NCI-H524 treated with DMSO at 0.1 percent for 48 hours (cell line): ENCODE measurements at places on chromosomes 7 and 10.

- DNase-seq = no peak
Measured at GRCh38 chr7:39633563-39634477, 10.4 kb downstream of the RALA start.

DNA sequence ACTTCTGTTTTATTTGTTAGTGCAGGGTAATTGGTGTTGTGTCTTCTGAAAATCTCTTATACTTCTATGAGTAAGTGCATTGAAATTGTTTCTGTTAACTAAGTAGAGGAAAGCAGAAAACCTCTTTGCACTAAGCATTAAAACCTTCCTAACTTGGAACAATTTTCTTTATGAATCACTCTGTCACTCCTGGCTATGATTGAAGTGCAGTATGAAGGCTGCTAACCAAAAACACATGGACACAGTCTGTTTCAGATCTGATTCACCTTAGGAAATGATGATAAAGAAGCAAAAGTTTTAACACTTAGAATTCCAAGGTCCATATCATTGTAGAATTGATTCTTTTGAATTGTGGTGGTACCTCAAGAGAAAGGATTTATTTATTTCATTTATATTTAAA, 41.9 kb downstream of the MET start:
- DNase-seq = no peak

DNA sequence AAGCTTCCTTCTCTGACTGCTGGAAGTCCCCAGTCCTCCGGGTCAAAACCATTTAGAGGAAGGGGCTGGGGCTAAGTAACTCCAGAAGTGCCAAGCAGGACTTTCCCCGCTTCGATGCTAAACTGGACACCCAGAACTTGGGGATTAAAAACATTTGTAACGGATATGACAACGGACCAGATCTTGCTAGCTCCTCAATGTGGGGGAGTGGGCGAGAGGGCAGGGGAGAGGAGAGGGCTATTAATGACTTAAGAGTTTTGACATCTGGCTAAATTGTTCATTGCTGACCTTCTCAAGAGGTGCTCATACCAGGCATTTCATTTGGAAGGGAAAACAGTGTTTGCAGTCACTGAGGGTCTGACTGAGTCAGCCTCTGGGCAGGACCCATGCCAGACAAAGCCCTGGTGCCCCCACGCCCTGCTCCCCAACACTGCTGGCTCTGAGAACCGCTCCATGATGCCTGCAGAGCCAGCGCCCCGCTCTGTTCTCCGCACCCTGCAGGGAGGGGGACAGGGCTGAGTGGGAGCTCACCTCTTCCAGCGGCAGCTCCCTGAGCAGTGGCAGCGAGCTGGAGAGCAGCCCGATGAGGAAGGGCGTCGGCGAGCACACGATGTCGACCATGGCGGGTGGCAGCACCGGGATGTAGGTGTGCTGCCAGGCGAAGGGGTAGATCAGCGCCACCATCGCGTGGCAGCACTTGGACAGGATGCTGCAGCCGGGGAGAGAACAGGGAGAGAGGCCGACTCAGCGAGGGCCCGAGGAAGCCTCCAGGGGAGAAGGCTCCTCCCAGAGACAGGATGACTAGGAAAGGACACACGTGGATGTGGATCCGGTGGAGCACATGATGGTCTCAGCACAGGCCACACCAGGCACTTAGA, 47.7 kb upstream of the MKRN1 start:
- DNase-seq = no peak

GRCh38 chr7:45663965-45664633, 89.9 kb downstream of the ADCY1 start:
- DNase-seq = no peak

GRCh38 chr7:130063036-130063435, 7.3 kb upstream of the KLHDC10 start:
- DNase-seq = peak; percentile 19

DNA sequence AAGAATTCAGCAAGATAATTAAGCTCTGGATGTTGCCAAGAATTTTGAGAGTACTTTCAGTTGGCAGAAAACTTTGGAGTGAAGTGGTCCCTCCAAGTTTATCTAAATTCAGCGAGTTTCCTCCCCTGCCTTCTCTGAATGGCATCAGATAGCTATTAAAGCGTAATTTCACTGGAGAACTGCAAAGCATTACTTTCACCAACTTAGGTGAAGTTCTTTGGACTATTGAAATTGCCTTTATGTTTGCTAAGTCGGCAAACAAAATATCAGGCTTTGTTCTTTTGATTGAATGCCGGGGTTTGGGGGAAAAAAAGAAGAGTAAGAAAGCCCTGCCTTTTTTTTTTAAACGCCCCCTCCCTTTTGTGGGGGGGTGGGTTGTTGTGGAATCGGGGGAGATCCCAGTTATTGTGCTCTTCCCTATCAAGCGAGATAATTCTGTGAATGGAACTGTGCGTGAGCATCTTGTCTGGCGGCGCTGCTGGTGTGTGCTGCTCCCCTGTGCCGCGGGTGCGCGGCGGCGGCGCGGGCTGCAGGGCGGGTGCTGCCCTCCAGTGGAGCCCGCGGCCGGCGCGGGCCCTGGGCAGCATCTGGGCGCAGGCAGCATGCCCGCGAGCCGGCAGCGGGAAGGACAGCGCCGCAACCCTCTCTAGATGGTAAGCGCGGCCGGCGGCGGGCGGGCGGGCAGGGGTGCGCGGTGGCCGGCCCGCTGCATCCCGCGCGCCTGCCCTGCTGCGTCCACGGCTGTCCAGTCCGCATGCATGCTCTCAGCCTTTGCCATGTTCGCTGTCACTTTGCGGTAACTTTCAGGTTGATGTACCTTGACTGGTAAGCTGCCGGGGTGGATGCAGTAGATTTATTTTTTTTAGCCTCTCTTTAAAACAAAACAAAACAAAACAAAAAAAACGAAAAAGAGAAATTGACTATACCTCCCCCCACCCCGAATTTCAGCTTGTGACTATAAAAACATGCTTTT, 176.5 kb downstream of the TCF7L2 start:
- DNase-seq = no peak

- DNase-seq = no peak
Measured at GRCh38 chr7:55776196-55776595, 86.4 kb downstream of the SEPTIN14 start.

DNA sequence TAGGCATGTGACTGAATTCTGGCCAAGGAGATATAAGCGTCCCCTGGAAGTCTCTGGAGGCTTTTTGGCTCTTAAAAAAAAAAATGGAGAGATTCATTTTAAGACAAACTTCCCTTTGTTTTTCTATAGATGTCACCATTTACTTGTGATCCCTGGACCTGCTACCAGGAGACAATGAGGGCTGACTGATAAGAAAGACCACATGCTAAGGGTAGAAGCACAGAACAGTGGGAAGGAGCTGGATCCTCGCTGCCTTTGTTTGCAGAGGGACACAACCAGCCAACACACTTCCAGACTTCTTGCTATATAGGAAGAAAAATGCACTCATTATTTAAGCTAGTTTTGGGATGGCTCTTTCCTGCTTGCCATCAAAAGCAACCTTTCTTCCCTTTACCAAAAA, 172.2 kb downstream of the GRM8 start:
- DNase-seq = no peak

DNA sequence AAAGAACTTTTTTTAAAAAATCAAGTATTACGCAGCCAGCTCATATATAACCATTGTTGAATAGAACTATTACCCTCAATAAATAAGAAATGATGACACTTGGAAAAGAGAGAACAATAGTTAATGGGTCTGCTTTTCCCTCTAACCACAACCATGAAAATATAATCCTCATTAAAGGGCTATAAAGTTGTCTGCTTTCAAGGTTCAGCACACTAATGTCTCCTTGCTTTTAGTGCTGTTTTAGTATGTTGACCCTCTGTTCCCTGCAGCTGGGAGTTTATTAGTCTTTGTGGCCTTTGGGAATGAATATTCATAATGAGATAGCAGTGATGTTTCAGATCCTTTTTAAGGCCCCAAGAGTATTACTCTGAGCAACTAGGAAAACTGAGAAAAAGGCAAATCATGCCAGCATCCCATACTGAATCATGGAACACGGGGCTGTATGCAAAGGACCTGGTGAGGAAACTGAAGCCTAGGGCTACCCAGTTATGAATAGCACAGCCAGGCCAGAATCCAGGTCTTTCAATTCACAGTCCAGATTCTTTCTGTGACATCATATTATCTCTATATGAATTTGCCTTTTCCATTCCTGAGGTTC, 332.0 kb upstream of the LRGUK start:
- DNase-seq = no peak

DNA sequence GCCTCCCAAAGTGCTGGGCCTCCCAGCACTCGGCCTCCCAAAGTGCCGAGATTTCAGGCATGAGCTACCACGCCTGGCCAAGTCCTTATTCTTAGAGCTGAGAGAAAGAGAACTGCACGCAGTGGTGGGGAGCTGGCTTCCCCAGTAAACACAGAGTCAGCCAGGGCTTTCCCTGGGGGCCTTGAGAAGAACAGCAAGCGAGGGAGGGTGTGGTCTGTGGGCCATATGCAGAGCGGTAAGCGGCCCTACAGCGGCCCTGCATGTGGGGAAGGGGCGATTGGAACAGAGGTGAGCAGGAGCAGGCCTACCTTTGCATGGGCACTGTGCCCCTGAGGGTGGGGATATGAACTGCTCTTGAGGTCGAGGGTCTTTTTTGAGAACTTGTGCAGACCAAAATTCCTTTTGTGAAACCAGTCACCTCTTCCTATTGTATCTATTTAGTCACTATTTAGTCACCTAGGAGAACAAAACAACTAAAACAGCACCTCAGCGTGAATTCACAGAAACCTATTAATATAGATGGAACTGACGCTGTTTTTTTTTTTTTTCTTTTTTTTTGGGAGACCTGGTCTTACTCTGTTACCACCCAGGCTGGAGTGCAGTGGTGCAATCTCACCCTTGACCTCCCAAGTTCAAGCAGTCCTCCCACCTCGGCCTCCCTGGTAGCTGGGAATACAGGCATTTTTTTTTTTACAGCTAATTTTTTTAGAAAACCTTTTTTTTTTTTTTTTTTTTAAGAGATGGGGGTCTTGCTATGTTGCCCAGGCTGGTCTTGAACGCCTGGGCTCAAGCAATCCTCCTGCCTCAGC, 36.9 kb upstream of the SH2D4B start:
- no peak for DNase-seq

GRCh38 chr7:143382791-143383641, 1.9 kb downstream of the ZYX start:
- no peak for DNase-seq

GRCh38 chr10:113982296-113982695, 61.4 kb upstream of the ADRB1 start:
- DNase-seq = no peak

DNA sequence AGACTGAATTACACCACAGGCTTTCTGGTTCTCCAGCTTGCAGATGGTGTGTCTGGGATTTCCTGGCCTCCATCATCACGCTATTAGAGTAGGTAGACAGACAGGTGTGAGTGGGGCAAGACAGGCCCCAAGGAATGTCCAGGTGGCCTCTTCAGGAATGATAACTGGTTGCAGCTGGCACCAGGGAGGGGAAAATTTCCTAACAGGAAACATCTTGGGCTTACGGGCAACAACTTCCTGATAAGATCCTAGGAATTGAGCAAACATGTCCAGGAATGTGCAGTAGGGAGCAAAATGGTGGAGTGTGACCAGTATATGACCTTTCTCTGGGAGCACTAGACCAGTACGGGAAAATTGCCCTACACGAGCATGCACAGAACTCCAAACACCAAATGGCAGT, 11.3 kb downstream of the XRCC2 start:
- DNase-seq = no peak

DNA sequence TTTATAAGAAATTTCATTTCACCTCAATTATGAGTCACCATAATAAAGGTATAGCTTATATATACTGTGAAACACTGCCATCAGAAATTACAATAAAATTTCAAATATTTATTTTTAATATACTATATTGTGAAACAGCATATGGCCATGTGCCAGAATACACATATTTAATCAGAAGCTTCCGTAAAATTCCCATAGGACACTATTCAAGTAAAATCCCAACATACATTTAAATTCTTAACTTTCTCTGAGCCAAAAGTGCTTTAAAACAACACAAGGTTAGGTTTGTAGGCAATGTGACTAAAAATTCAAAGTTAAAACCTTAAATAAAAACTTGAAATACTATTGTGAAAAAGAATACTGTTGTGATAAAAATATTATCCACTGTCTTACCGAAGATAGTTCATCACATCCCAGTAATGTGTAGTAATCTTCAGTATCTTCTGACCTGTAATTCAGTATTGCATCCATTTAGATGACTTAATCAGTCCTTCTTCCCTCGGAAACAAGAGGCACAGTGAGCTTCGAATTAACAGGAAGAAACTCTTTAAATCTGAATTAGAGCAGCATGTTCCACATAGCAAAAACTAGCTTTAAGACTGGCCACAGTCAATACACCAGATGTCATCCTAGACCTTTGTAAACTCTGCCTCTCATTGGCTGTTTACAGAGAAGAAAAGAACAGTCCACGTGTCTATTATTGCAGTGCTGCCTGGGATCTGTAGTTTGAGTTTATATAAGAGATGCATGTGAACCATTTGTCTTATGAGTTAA, at the start of gene DNAJC12:
TSS of gene DNAJC12 (minus strand) at position 648 of the 774 bp plus-strand sequence. CDS start at position 471, 177 bp downstream.
- peak; percentile 64 for DNase-seq

GRCh38 chr7:150384406-150385301, 5.5 kb downstream of the ZNF775 start:
- no peak for DNase-seq

DNA sequence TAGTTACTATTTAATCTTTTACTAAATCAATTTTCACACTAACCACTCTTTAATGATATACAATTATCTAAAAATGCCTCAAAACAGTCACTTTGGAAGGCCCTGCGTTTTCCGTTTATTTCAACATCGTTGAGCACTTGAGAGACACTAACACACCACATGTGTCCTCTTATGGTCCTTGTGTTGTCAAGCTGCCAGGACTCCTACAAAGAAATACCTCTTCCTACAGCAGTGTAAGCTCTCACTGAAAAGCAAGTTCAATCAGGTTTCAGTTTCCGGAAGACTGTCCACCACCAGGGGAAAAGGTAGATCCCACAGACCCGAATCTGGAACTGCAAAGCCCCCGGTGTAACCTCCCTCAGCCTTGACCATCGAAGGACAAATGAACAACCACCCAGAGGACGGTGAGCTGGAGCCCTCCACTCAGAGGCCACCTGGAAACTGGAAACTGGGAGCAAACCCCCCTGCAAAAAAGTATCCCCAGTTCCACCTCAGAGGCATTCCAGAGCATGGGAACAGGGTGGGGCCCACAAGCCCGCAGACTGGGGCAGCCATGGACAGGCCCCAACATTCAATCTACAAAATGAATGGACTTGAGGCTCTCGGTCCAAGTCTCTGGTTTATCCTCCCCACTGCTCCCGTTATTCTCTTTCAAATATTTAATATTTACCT, 37.6 kb downstream of the KCNH2 start:
- no peak for DNase-seq

DNA sequence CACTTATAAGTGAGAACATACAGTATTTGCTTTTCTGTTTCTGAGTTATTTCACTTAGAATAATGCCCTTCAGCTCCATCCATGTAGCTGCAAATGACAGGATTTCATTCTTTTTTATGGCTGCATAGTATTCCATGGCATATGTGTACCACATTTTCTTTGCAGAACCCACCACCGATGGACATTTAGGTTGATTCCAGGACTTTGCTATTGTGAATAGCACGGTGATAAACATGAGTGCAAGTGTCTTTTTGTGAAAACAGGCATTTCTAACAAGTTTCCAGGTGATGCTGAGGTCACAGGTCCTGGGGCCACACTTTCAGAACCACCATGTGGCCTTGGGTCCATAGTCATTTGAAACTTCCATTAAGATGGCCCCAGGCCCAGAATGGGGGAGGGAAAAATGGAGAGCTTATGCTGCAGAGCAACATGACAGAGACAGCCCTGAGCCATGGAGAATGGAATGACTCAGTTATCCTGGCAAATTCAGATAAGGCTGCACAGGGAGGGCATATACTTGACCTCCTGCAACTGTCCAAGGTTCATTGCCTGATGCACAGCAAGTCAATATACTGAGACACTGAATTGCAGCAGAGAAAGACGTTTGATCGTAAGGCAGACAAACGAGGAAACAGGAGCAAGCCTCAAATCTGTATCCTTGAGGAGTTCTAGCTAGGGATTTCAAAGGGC, 248.0 kb upstream of the GALNT17 start:
- DNase-seq = no peak
